ENCODE measurements at places on chromosomes 1 and 21.

DNA sequence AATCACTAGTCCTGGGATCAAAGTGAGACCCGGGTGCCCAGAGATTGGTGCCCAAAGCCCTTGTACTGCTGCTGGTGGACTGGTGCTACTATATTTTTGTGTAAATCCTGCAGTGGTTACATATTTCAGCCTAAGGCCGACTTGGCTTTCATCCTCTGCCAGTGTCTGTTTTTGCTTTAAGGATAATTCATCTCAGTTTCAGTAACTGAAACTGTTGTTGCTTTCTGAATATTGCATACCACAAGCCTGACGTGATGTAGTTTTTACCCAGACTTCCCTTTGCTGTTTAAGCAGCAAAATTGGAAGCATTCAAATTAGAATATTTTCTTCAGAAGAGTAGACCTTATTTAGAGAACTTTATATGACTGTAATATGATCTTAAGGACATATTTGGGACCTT is 341.8 kb downstream of the RYR2 start:
- no peak for DNase-seq

GRCh38 chr1:58720680-58721079 is 20.8 kb upstream of the MYSM1 start:
- no peak for DNase-seq

DNA sequence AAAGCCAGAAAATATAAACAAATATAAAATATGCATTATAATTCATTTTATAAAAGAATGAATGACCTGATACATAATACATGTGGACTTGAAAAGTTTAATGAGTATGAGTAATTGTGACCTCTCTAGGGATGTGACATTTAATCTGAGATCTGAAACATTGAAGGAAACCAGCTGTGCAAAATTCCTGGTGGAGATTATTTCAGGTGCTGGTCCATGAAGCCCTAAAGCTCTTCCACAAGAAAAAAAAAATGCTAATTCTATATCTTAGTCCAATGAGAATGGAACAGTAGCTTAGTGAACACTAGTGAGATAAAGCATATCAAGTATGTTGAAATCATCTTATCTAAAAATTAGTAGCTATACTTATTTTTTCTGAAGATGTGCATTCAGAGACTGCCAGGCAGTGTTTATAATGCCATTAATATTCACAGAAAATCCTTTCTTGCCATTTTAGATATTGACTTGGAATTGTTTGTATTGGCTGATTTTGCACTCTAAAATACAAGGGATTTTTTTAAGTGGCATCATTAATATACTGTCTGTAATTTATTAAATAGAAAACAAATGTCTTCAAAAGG is 1485.9 kb downstream of the PLA2G4A start:
- DNase-seq, result no peak

DNA sequence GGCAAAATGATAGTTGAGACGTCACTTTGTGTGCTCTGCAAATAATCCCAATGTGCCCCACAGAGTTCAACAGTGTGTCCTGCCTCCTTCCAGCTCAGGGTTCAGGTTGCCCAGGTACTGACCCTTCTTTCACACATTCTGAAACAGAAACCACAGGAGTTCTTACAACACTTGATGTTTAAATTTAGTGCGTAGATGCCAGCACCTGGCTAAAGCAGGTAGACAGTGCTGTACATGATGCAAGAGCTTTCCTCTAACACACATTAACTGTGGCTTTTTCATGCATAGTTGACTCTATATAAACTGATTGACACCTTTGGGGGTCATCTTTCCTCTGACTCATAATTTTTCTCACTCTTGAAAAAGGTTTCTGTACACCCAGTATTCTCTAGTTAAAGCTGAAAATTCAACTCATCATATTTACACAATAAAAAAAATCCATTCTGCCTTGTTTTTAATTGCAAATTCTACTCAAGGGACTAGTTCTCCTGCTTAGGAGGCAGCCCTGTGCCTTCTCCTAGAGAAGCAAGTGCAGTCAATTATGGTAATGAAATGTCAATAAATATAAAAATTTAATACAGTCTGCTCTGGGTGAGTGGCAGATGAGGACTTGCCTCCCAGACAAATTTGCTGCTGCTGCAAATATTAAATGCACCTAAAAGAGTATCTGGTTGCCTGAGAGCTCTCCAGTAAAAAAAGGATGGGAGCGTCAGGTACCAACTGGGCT is 91.4 kb downstream of the NR5A2 start:
- no peak for DNase-seq

DNA sequence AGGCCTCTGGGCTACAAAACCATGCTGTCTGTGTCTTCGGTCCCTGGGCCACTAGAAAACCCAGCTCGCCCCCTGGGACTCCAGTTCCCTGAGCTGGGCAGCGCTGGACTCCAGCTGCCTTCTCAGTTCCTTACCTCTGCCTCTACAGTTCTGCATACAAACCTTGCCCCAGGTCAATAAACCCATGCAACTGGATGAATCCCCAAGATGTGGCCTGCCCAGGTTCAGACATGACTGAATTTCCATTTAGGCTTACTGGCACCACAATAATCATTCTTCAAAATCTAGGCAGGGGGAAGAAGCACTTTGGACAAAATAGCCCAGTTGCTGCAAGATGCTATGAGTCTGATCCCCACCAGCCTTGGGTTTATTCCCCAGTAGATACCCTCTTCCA is 159.5 kb downstream of the RRAGC start:
- no peak for DNase-seq

- DNase-seq, result no peak
Observed at GRCh38 chr1:102772831-102773230, 335.5 kb downstream of the COL11A1 start.

DNA sequence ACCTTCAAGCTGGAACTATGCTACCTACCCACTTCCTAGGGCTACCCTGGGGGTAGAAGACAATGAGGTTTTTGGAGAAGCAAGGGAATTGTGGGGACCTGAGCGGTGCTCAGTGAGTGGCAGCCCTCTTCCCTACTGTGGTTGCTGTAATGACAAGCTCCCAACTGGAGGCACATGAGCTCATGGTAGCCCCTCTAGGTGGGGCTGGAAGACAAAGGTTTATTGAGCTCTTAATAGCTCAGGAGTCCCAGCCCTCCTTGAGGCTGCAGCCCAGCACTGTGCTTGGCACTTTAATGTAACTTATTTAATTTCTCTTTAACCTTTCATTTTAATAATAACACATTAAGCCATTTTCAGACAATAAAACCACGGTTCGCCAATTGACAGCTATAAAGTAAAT is 528.9 kb downstream of the OMA1 start:
- no peak for DNase-seq

- DNase-seq, result no peak
Observed at GRCh38 chr1:107318932-107319331, 178.1 kb downstream of the NTNG1 start.

DNA sequence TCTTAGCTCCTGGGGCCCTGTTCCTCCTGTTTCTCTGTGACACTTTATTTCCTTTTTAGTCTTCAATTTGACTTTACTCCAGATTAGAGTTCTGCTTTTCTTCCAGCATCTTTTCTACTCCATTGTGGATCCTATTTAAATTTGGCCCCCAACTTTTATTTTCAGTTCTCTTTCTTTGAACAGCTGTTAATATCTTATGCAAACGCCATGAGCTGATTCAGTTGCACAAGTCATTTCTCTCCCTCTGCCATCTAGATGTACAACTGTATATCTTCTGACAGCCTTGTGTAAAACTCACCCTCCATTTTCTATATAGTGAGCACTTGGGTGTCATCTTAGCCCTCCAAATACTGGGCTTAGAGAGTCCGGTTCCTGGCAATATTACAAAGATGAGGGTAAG is 42.2 kb downstream of the SPATA17 start:
- no peak for DNase-seq

DNA sequence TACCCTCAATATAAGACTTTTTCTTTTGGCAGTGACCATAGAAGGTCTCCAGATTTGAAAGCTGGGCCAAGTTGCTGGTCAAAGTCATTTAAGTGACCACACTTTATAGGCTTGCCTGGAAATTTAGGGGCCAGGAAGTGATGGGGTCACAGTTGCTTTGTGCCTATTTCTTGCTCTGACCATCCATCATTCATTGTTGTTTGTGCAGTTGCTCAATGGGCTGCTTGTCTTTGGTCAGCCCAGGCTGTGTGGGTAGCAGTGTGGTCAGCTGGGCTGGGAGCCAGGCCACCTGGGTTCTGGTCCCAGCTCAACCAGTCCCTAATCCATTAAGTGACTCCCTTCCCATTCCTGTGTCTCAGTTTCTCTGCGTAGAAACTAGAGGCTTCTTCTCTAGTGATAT is 2.1 kb upstream of the OTUD7B start:
- DNase-seq, result no peak

DNA sequence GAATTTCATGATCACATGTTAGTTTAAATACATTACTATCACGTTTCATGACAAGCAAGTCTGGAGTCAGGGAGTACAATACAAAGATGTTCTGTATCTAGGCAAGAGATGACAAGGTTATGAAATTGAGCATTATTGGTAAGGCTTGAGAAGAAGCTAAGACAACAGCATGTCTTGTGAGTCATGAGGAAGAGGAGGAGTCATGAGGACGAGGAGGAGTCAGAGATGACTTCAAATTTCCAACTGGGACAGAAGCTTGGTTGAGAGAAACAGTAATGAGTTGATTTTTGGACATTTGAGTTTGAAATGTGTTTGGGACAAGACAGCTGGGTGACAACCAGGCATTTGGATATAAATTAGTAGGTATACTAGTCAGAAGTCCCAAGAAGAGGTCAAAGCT is 4.3 kb upstream of the UBE2U start:
- DNase-seq, result no peak

- DNase-seq, result no peak
Observed at GRCh38 chr1:12397462-12398450, 167.9 kb downstream of the VPS13D start.

GRCh38 chr1:51287966-51288365 is 42.4 kb downstream of the TTC39A start:
- no peak for DNase-seq

DNA sequence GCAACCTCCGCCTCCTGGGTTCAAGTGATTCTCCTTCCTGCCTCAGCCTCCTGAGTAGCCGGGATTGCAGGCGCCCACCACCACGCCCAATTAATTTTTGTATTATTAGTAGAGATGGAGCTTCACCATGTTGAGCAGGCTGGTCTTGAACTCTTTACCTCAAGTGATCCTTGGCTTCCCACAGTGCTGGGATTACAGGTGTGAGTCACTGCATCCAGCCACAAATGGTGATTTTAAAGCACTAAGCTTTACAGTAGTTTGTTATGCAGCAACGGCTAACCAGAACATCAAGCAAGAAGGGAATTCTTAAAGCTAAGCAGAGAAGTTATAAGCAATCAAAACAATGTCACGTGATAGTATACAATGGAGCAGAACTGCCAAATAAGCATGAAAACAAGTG is 65.7 kb downstream of the NVL start:
- no peak for DNase-seq

DNA sequence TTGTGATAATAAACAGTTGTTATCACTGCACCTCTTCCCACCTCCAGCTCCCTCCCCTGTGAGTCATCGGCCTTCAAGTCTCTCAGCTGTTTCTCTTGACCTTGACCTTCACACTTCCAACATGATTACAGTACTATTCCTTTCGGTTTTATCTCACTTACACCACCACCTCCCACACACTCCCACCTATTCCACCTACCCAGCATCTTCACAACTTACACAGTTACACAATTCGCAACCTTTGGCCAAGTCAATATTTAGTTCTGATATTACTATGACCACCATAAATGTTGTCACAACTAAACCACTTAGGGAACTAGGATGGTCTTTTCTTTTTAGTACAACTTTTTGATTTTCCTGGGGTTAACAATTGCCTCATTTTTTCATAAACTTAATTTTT is 60.2 kb downstream of the RIPK4 start:
- DNase-seq, result no peak

DNA sequence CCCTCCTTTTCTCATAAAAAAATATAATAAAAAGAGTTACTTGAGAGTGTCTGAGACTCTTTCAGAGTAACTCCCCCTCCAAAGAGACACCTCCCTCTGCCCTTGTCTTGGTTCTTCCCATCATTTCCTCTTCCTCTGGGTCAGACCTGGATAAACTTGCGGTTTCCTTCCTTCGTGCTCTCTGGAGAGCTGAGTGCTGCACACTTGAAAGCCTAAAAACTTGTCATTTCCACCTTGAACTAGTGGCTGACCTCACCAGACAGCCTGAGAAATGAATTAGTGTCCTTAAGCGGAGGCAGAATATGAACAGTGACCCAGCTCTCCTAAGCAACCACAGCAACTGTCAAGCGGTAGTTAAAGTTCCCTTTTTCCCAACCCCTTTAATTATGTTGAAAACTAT is 88.4 kb upstream of the PROX1 start:
- DNase-seq, result no peak

DNA sequence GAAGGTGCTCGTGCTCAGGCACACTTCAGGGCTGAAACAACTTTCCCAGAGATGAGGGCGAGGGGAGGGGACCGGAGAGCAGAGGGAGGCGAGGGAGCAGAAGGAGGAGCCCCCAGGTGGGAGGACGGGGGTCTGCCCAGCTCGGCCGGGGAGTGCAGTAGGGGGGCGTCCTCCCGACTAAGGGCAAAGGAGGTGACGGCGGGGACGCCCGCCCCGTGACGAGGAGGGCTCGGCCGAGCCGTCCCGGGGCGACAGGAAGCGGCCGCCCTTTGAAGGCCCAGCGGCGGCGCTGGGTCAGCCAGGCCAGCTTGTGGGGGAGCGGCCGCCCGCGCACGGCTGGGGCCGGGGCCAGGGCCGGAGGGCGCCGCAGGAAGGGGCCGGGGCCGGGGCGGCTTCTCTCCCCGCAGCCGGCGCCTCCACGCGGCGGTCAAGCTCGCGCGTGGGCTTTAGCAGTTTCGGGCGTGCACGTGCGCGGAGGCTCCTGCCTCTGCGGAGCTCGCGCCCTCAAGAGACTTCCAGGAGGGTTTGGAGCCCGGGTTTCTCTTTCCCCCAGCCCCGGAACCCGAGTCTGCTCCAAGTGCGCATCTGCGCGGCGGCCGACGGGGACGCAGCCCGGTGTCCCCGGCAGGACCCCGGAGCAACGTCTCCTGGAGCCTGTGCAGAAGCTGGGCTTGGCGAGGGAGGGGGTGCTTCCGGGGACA is 100.8 kb upstream of the SLC45A1 start:
- no peak for DNase-seq

DNA sequence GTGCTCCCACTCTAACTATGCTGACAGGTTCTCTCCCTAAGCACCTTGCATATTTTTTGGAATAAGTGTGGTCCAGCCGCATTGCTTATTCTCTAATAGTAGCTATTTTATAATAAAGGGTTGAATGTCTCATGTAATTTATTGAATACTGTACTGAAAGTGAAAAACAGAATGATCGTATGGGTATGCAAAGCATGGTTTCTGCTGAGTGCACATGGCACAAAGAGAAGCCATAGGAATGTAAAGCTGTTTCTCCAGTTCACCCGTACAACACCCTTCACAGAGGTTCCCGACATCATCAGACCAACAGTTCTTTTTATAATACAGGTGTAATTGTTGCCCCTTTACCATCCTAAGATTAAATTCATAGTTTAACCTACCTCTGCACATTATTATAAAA is 8.9 kb upstream of the HAO2 start:
- DNase-seq, result no peak

Data from KG1 (cell line).